T-cell (primary cell): ENCODE measurements at places on chromosomes 7 and 10.

DNA sequence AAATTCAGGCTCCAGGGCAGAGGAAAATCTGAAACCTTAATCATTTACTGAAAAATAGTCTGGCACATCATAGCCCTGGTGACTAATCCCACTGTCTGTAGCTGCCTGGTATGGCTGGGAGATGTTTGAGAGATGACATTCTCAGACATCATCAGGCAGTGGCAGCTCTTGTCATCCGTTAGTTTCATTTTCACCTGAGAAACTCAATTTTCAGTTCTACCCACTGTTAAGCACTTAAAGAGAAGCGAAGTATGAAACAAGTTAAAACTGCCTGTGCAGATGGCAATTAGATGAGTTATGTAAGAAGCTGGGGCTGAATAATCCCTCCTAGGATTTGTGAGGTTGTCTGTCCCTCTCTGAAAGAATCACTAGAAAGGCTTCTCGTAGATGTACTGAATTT is 150.2 kb downstream of the NSUN6 start:
- DNase-seq: no peak

GRCh38 chr7:133258174-133258573 is 5.3 kb downstream of the EXOC4 start:
- DNase-seq: no peak

DNA sequence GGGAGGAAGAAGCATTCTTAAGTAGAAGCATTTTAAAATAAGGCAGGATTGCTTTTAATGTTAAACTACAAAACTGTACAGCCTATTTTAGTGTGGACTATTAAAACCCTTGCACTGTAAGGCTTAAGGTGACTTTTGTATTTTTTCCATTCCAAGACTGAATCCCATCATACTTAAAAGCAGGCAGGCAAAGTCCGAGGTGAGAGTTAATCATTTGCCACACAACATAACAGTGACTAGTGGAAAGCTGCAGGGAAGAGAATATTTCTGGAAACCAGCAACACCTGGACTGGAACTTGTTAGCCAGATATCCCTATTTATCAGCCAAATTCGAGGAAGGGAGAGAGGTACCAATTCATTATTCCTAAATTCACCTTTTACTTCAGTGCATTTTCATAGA is 3.5 kb downstream of the PRR15 start:
- no peak for DNase-seq

DNA sequence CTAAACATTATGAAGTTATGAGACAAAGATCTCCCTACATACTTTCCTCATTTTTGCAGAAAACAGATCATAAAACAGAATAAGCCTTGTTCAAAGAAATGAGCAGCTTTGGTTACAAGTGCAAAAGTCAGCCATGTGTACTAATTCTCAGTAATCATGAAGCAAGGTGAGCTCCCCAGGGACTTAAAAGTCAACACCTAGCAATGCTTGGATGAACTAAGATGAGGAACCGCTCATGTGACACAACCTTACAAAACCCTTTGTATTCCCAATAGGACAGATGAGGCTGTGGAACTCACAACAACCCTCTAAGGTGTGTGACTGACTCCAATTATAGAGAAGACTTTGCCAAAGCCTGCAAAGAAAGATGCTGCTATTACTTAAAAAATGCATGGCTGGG is 154.5 kb downstream of the SLC25A13 start:
- DNase-seq: no peak

- DNase-seq: no peak
Observed at GRCh38 chr10:99520040-99520846, 12.5 kb upstream of the NKX2-3 start.

- no peak for DNase-seq
Observed at GRCh38 chr10:21172930-21173801, 276.1 kb upstream of the NEBL start.

DNA sequence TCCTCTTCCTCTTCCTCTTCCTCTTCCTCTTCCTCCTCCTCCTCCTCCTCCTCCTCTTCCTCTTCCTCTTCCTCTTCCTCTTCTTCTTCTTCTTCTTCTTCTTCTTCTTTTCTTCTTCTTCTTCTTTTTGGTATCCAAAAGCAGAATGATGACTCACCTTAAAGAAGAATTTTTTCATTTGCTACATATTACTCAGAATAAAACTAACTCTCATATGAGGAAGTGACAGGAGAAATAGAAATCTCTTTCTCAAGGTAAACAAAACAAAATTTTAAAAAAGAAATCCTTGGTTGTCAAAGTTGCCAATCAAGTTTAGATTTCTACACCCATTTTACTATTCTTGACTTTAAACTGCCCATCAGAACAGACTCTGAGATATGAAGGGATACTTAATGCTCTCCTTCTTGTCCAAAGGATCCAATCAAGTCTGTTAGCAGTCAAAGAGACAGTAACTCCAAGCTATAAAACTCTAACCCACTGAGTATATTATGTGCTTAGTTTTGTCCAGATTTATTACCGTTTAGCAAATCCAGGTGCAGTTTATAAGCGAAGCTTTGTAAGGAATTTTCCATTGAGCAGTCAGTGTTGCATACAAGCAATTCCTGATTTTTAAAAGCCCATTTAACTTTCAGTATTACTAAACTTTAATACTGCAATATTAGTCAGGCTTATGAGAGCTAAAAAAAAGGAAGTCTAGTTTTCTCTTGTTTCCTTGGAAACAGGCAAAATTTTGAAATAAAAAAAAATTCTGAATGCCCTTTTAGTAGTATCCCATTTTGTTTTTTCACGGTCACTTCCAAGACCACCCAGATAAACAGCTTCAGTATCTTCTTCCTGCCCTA is 43.1 kb upstream of the SNX13 start:
- DNase-seq: no peak

DNA sequence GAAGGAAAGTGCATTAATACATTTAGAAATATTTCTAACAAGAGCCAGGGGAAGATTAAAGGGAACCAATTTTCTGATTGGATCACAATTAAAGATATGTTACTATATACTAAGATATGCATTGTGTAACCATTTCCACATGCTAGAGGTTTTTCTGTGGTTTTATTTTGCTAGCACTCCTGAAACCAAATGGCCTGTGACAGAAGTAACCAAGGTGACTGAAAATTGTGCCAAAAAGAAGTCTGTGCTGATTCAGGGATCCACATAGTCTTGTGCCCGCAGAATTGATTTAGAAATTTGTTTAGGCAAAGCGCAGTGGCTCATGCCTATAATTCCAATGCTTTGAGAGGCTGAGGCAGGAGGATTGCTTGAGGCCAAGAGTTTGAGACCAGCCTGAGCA is 1.8 kb downstream of the CC2D2B start:
- DNase-seq: no peak

DNA sequence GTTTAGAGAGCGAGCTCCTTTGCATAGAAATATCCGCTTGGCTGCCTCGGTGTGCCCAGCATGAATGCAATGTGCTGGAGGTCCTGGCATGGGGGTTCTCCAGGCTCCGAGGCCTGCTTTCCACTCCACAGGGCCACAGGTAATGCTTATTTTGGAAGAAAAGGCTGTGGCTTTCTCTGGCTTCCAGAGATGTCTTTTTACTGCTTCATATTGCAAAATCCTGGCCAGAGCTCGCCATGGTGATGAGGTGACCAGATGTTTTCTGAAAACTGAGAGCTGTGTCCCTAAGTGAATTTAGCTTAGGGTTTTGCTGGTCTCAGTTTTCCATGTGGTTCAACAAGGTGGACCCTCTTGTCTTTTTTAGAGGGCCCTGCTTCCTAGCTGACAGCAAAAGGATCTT is 65.2 kb downstream of the BMPER start:
- DNase-seq: no peak

DNA sequence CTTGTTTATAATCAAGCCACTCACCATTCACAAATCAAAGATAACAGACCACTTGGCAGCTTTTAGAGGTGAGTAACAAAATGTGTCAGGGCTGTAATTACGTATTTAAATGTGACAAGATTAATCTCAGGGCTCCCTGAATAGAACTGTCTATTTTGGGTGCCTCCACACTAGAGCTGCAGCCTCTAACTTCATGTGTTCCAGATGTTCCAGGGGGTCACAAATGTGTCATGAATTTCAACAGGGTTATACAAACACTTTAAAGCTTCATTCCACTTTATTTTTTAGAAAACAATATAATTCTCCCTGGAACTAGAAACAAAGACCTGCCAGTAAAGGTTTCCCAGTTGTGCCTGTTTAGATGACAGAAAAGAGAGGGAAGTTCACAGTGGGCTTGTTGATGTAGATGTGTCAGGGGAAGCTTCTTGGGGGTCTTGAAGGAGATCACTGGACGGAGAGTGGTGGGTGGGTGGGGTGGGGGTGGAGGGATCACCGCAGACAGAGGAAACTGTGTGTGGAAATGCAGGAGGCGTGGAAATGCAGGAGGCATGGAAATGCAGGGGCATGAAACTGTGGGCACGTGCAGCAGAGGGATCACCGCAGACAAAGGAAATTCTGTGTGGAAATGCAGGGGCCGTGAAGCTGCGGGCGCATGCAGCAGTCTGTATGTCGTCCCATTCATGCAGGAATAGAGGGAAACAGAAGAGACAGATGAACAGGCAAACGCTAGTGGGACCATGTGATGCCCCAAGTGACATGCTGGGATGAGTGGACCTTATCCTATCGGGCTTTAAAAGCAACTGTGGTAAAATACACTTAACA is 42.0 kb upstream of the TRIL start:
- DNase-seq: no peak

GRCh38 chr7:22330903-22331302 is 26.1 kb downstream of the RAPGEF5 start:
- no peak for DNase-seq

- DNase-seq: no peak
Observed at GRCh38 chr7:117458977-117459583, 20.7 kb upstream of the CFTR start.

GRCh38 chr10:78124167-78124566 is 90.5 kb downstream of the RPS24 start:
- no peak for DNase-seq

DNA sequence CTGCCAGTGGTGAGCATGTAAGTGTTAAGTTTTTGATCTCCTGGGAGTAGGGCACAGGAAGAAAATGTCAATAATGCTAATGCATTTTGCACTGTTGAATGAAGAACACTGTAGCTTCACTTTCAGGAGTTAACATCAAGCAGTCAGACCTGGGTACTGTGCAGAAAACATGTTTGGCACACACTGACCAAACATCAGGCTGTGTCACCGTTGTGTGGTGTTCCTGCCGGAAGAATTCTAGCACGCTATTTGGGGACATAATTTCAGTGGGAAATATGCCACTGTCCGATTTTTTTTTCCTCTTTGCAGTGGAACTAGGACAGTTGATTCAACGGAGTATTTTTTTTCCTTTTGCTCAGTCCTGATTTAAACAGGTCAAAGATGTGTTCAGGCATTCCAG is 24.4 kb upstream of the ABCB5 start:
- DNase-seq: no peak

- no peak for DNase-seq
Observed at GRCh38 chr10:12188656-12189055, 7.0 kb downstream of the NUDT5 start.

GRCh38 chr7:111138193-111138569 is 47.3 kb downstream of the LRRN3 start:
- peak; percentile 51 for DNase-seq

DNA sequence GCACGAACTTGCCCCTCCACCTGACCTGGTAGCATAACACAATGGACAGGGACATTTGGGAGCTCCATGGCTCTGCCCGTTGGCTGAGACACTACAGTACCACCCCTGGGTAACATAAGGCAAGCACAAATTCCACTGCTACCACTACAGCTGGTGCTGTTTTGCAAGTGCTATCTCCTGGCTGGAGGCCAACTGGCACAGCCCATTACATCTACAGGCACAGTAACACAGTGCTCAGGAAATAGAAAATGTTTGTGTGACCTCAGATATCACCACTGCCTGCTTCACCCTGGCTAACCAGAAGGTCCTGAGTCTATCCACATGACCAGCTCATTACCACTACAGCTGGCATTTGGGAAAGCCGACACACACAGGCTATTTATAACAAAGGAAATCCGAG is 631.1 kb upstream of the MBL2 start:
- DNase-seq: no peak

- DNase-seq: no peak
Observed at GRCh38 chr7:146116521-146117222, at the start of gene CNTNAP2. TSS of gene CNTNAP2 (plus strand) at chr7:146116801. CDS start at chr7:146116877, 76 bp downstream.

DNA sequence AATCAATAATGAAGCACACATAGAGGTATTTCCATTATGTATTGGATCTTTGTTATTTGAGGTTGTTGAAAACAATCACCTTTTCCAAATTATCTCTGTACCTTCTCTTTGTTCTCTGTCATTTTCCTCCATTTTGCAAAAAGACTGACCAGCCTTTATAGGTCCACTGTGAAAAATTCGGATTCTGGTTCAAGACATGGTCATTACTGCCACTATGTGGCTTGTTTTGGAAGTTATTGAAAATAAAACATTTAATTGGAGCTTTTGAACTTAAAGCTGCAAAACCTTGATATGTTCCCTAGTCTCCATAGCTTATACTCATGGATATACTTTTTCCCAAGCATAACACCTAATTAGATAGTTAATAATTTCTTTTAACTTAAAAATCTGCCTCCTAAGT is 1094.4 kb downstream of the NRG3 start:
- DNase-seq: no peak

DNA sequence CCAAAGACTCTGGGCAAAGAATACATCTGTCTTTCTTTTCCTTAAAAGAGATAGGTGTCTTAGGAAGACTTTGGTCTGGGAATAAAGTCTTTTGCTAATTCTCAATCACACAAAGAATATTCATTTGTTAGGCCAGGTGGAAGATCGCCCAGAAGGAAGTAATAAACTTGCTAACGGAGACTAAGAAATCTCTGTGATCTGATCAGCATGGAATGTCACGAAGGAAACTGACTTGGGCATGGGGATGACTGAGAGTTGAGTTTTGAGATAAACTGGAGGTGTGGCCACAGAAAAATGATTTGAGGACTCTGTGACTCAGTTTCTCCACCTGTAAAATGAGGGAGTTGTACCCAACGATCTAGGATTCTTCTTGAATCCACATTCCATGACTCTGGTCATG is 161.1 kb upstream of the SVIL start:
- DNase-seq: no peak

DNA sequence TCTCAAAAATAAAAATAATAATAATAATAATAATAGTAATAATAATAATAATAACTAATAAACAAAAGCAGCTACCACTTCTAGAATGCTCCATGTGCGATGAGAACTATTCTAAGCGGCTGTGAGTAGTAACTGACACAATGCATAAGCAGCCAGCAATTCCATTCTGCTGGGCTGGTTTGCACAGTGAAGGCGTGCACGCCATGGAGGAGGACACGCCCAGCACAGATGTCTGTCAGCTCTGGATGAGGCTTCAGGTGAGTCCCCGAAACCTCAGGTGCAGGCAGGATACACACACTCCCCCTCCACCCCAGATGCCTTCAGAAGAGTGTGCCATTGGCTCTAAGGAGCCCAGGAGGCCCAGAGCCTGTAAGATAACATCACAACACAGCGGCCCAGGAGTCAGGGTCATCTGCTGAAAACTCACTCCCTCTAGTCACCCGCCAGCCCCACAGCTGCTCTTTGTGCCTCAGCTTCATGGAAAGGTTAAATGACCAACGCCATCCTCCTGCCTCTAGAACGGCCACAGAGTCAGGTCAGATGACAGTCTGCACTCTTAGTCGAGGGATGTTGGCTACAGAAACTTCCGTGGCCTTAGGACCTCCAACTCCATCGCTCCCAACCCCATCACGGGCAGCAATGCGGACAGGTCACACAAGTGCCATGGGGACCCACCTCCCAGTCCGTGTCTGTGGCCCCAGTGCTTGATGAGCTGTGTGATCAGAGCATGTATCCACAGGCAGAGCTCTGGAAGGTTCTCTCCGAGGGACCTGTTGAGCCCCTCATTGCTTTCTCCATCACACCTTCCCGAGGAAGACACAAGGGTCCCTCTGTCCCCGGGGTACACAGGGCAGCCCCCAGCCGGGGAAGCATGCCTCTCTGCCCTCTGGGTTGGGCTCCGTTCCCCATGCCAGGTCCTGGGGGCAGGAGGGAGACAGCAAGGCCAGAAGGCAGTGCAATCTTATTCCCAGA is 103.9 kb downstream of the CTBP2 start:
- DNase-seq: no peak
